ENCODE measurements at places on chromosomes 13 and 19.

- no peak for DNase-seq
Measured at GRCh38 chr13:23074075-23074828, 106.5 kb upstream of the SGCG start.

- DNase-seq, result no peak
Measured at GRCh38 chr13:49938921-49939320, 2.8 kb upstream of the SPRYD7 start.

DNA sequence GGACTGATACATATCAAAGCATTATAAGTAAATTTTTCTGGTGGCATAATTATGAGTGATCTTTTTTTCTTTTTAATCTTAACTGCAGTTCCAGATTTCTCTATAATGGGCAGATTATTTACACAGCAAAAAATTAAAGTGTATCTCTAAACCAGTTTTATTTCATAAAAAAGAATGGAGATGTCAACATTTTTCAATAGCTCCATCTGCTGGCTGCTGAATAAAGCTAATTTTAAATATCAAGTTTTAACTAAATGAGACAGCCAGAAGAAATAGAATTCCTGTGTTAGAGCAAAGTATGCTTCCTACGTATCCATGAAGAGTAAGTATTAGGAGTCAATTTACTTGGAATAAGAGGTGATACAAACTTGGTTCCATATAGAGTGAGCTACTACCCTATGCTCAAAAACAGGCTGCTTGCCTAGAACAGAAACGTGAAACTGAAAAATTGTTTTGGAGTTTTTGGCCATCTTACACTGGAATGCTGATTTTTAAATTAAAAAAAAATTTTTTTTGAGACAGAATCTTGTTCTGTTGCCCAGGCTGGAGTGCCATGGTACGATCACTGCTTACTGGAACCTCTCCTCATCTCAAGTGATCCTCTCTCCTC is 5.0 kb upstream of the PDS5B start:
- DNase-seq, result no peak

DNA sequence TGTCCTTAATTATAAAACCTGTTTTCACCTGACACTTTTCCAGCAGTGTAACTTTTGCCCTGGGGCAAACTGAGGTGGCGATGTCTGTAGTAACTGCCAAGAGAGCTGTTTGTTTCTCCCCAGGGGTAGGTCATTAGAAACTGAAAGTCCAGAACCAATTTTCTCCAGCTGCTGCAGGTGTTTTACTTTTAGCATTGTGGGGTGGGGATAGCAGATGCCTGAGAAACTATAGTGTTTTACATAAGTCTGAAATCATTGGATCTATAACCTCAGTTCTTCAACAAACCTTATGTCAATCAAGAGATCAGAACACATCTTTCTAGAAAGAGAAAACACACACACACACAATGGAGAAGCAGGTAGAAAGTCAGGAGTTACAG is 92.7 kb downstream of the LHFPL6 start:
- no peak for DNase-seq

- no peak for DNase-seq
Measured at GRCh38 chr13:113116206-113116800, 6.3 kb upstream of the F10 start.

- no peak for DNase-seq
Measured at GRCh38 chr19:4014541-4015491, 7.3 kb downstream of the PIAS4 start.

DNA sequence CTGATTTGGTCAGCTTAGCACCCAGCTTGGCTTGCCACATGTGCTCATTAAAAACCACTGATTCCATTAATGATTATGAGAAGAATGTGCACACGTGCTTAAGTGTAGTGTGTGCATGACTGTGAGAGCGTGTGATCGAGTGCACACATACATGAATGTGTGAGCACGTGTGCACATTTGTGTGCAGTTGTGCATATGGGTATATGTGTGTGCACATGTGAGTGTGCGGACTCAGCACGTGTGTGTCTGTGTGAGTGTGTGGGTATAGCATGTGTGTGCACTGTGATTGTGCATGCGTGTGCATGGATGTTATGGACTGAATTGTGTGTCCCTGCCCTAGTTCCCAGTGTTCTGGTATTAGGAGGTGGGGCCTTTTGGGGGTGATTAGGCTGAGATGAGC is 202.1 kb upstream of the ZNF536 start:
- no peak for DNase-seq

DNA sequence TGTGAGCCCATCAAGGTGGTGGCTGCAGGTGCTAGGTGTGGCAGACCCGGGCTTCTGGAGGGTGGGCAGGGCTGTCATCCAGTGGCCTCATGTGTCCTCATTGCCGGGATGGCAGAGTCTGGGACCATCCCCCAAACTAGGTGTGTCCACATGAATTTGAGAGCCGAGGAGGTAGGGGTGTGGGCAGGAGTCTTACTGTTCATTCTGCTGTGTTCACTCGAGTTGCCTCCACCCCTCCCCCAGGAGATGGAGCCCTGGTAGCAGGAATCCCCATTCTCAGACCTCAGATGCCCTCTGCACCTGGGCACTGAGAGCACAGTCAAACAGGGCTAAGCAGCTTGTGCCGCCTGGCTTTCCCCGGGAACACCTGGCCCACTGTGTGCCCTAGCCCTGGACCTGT is 22.4 kb downstream of the NAXD start:
- DNase-seq, result no peak

DNA sequence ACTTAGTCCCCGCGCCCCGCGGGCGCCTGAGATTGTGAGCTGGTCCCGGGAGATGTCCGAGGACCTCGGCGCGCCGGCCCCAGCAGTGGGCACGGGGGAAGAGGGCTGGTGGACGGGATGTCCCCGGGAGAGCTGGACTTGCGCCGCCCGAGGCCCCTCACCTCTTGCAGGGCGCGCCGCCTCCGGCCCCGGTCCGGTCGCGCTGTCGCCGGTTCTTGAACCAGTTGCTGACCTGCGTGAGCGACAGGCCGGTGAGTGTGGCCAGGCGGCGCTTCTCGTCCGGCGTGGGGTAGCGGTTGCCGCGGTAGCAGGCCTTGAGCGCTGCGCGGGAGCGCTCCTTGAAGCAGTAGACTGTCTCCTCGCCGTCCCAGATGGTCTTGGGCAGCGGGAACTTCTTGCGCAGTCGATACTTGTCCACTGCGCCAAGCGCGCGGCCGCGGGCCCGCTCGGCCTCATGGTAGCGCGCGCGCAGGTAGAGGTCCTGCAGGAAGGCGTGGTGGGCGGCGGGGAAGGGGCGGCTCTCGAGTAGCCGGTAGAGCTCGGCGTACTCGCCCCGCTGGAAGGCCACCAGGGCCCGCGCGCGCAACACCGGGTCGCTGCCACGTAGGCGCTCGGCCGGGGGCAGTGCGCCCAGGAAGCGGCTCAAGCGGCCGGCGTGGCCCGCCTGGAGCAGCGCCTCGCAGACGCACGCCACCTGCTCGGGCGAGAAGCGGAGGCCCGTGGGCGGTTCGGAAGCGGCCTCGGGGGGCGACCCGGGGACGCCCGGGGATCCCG is 984 bp downstream of the SIX5 start:
- DNase-seq, result no peak

DNA sequence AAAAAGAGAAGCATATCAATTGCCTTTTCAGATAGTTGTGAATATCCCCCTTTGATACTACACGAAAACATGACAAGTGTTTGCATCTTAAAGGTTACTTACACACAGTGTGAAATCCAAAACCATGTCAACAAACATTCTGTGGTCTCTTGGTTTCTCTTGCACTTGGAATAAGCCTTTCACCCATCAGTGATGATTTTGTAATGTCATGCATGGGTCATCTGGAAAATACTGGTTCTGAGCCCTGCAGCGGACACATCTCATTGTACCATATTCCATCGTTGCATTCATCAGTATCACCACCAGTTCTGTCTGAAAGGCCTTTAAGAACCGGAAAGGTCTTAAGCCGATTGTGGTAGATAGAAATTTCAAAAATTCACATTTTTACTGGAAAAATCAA is 65.4 kb upstream of the SOX1 start:
- DNase-seq, result no peak

GRCh38 chr13:44537248-44537647 is 38.9 kb downstream of the TSC22D1 start:
- no peak for DNase-seq

DNA sequence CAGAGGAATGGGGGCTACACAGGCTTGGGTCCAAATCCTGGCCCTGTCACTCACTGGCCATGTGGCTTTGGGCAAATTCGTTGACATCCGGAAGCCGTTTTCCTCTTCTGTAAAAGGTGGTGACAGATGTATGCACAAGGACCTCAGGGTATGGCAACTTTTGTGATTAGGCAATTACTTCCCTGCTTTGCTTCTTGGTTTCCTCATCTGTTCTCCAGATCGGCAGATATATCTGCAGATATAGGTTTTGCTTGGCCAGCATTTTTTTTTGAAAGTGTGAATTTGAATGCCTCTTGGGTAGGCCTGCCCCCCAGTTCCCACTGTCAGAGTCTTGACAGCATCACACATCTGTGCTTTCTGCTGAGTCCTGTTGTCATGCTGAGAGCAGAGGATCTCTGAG is 17.7 kb downstream of the TMEM272 start:
- no peak for DNase-seq

DNA sequence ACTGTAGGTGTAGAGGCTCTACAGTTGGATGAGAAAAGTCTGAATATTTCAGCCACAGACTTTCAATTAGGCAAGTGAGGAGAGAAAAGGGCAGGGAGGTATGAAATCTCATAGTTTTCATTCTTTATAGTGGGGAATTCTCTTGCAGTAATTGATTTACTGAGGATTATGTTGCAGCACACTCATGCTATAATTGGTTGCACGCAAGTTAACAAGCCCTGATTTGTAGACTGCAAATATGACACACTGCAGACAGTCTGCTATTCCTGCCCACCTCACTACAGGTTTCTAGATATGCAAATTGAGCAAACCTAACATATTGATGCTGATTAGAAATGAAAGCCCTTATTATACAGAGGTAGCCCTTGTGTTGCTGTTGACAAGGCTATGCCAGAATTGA is 139.4 kb downstream of the LHFPL6 start:
- DNase-seq, result peak; percentile 23

DNA sequence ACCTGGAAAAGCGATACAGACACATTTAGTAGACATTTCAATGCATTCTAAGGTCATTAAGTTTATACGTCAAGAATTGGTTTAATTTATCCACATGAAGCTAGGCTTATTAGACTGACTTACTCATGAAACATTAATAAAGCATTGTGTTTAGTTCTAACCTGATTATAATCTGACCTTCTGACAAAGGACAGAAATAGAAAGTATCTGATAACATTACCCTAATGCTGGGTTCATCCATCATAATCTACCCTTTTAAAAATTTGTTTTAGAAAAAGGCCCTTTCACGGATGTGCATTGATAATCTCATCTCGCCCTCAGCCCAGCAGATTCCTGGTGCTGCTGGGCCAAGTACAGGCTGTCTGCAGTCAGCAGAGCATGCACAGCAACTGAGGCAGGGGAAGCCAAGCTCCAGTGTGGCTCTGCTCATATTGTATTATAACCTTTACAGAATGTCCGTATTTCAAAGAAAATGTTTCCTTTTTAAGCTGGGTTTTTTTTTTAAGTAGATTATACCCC is 142.1 kb upstream of the MAB21L1 start:
- DNase-seq, result no peak

GRCh38 chr19:33649627-33650305 is 28.0 kb downstream of the CHST8 start:
- no peak for DNase-seq

GRCh38 chr19:44974857-44975256 is 19.7 kb downstream of the CLPTM1 start:
- no peak for DNase-seq

- no peak for DNase-seq
Measured at GRCh38 chr19:48295458-48295857, 25.6 kb downstream of the ZNF114 start.

DNA sequence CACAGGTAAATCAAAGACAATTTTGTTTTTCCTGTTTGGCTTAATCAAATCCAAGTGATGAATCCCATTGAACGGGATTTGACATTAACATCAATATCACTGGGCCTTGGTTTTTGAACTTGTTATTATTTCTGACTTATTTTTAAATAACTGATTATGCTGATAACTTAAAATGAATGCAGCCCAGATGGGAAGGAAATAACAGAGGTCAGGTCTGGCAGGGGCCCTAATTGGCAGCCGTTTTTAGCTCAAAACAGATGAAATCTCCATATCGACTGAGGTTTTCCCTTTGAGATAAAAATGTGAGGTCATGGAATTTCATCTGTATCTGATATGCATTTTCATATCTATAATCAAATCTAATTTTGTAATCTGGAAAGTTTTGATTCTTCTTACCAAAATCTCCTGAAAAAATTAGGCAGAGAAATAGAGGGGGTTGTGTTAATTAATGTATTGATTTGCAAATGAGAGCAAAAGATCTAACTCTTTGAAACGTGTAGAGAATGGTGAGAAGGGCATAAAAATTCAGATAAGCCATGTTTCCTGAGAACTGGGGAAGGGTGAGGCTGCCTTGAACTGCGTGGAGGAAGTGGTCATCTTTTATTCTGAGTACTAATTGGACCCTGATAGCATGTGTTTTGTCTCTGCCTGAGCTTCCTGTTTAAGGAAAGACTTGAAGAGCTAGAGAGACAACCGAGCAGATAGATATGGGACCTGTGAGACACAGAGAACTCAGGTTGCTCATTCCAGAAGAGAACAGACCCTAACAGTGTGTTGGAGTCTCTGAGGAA is 98.2 kb upstream of the C1QTNF9B start:
- no peak for DNase-seq

DNA sequence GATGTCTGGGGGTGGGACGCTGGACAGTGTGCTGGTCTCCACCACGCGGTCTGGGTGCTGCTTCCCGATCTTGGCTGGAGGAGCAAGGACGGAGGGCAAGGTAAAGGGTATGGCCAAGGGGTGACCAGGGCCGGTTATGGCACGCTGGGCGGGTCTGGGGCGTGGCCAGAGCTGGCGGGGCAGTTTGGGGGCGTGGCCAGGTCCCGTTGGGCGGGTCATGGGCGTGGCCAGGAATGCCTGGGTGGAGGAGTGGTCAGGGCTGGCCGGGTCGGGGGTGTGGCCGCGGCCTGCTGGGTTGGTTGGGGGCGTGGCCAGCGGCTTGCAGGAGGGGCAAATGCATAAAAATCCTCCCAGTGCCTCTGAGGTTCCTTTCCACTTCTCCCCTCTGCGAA is 19.2 kb downstream of the GPX4 start:
- no peak for DNase-seq

- DNase-seq, result no peak
Measured at GRCh38 chr19:50406829-50407228, 11.9 kb upstream of the SPIB start.

DNA sequence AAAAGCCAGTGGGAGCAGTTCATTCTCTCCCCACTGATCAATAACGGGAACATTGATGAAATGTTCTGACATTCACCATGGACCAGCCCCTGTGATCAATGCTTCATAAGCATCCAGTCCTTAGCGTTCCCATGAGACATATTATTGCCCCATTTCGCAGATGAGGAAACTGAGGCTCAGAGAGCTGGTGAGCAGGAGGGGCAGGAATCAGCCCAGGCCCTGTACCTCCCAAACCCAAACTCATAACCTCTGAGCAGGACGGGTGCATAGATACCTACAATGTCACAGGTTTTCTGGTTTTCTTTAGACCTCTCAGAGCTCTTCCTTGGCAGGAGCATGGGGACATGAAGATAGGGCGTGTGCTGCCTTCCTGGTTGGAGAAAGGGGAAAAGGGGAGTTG is 2.1 kb downstream of the MCOLN1 start:
- DNase-seq, result no peak
